ENCODE measurements at places on chromosomes 4 and X.

DNA sequence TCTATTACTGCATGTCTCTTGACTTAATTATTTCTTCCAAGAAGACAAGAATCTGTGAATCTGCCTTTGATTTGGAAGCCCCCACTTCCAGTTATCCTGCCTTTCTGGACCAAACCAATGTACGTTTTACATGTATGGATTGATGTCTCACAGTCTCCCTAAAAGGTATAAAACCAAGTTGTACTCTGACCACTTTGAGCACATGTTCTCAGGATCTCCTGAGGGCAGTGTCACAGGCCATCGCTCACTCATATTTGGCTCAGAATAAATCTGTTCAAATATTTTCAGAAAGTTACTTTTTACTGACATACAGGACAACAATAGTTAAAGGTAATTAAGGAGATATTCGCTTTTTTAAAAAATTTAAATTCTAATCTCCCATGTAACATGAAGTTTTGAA, 188.6 kb upstream of the CPXCR1 start:
- no peak for DNase-seq

DNA sequence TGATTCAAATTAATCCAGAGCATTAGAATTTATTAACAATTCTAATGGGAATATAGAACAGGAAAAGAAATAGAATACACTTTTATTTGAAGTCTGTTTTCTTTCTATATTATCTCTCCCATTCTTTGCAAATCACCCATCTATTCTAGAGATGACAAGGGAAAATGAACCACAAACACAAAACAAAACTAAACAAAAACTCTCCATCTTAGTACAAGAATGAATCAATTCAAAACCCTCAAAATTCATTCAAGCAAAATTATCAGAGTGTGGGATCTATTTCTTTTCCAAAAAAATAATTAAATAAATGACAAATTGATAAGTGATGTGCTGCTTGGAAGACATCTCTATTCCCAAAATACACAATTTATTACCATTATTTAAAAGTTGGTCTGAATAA, 400.1 kb upstream of the NWD2 start:
- DNase-seq: no peak

DNA sequence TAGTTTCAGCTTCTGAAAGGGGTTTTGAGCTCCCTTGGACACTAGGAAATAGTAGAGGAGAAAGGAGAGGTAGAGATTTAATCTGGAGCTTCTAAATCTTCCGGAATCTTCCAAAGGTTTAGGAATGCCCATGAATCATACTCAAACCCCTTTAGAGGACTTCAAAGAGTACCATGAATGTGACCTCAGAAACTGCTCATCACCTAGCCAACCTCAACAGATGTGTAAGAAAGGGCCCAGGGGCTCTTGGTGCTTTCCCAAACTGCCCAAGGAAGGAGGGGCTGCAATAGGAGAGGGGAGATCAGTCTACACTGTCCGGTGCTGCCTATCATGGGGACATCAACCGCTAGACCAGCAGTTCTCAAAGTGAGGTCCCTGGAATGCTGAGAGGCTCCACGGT, 109.1 kb downstream of the RBM47 start:
- no peak for DNase-seq

GRCh38 chr4:948936-949300, 16.7 kb downstream of the TMEM175 start:
- no peak for DNase-seq

DNA sequence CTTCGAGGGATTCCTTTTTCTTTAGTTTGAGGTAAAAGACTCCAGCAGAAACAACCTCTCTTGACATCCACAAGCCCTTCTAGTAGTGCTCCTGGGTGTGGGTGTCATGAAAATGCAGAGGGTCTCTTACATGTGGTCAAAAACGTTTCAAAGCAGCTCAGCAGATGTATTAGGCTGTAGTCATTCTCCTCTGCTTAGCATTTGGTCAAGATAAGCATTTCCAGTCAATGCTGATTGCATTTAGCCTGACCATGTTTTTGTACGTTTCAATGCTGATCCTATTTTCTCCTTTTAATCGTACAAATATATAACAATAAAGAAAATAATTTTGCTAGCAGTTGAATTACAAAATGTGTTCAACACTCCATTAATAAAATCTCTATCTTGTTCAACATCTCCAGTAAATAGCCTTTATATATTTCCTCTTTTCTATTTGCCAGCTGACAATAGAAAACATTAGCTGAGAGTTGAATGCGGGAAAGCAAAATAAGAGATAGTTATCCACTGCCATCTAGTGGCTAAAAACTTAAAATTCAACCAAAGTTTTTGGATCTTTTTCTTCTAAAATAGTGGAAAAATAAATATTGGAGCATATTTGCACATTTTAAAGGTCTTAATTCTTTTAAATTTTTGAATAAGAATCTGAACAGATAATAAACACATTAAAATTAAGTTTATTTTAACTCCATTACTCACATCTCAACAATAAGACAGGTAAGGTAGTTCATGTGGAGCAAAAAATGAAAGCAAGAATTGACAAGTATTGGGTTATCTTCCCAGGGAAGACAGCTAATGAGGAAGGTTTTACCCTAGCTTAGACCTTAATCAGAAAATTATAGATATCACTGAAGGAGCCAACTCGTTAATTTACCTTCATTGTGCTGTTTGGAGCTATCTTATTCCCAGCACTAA, 15.2 kb upstream of the PACRGL start:
- DNase-seq: peak; percentile 52

GRCh38 chr4:112517911-112518310, 1.9 kb upstream of the NEUROG2 start:
- no peak for DNase-seq

DNA sequence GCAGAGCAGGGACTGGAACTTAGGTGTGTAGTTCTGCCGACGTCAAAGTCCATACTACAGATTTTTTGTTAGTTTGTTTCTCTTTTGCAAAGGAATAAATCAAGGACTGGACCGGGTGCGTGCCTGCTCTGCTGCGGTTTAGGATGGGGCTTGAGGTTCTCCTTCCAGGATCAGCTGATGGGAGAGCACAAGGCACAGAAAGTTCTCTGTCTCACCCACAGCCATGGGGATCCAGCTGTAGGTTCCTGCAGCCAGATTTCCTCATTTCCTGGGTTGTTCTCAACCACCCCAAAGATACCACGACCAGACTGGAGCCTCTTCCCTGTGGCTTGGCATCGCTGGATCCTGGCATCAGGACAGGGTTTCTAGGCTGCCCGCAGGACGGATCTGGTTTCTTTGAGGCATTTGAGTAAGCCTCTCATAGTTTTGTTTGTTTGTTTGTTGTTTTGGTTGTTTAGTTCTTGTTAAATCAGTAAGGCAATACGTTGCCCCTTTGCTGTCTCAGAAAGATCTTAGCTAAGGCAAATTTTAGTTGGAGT, 789 bp upstream of the SRPX start:
- DNase-seq: no peak

DNA sequence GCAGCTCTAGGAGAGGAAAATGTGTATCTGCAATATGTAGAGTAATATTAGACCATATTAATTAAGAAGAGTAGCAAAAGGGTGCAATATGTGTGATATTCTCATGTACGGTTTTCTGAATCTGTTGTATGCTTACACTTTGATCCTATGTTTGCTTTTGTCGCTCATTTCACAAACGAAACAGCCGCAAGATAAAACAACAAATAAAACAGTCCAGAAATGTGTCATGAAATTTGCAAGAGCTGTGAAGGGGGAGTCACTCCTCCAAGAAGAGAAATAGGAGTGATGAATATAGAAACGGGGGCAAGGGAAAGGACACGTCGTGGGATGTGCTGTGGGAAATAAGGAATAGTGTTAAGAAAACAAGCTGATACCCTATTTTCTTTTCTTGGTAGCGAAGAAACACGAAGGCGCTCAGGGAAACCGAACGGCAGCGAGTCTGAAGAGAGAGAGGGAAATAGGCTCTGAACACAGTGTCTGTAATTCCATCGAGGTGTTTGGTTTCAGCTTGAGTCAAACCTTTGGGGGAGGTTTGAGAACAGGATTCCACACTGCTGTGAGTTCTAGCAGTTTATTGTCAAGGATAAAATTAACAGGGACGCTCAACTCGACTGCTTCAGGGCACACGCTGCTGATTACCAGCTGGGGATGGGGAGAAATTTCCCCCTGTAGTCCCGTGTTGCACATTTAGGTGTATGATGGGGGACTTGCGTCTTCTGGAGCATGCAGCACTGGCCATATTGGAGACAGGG, 595.6 kb upstream of the TENM3 start:
- DNase-seq: no peak

GRCh38 chrX:132718431-132718958, 229.7 kb upstream of the MBNL3 start:
- no peak for DNase-seq

- peak; percentile 60 for DNase-seq
Measured at GRCh38 chr4:53306729-53307128, 59.1 kb downstream of the SCFD2 start.

DNA sequence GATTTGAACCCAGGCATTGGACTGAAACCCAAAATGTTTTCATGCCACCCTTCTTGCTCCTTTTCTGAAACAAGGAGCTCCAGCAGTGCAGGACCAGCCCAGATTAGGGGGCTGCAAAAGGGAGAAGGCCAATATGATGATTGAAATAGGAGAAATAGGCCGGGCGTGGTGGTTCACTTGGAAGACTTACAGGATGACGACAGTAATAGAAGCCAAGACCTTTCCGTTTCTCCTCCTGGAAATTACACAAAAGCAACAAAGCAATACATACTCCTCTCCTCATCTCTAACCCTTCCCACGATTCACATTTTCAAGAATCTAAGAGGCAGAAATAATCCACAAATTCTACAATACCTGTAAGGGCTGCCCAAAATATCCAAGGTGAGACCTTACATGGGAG, 90.8 kb downstream of the ANAPC4 start:
- peak; percentile 50 for DNase-seq

DNA sequence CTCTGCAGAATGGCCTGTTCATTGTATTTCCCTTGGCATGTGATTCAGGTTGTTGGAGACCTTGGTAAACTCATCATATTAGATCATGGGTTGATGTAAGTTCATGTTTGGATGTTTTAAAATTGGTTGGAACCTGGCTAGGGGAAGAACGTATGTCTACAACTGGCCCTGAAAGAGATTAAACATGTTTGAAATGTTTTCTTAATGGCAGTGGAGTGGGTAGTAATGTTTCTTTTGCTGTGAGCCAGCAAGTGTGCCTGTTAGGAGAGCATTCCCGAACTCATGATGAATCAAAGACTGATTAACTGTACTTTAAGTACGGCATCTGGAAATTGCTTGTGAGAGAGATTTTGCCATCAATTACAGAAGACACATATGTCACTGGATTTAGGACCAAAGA, 44.5 kb upstream of the SLC4A4 start:
- no peak for DNase-seq

- DNase-seq: no peak
Measured at GRCh38 chr4:182150645-182151044, 92.6 kb upstream of the TENM3 start.

- no peak for DNase-seq
Measured at GRCh38 chr4:71029504-71029903, 36.1 kb downstream of the DCK start.

GRCh38 chr4:79576429-79576753, 168.4 kb upstream of the GK2 start:
- DNase-seq: peak; percentile 27

- no peak for DNase-seq
Measured at GRCh38 chr4:85492336-85492735, 17.4 kb downstream of the ARHGAP24 start.

- no peak for DNase-seq
Measured at GRCh38 chr4:10942156-10942555, 257.6 kb upstream of the CLNK start.

- DNase-seq: no peak
Measured at GRCh38 chr4:88623097-88623496, 30.8 kb downstream of the HERC3 start.
